Cardiac muscle cell (in vitro differentiated cells and primary cell): ENCODE measurements at places on chromosomes 16 and 17. TPM values are rescaled to one million over a fixed set of nuclear protein-coding genes. Genes with fewer than 3 reads are reported as not detected.

DNA sequence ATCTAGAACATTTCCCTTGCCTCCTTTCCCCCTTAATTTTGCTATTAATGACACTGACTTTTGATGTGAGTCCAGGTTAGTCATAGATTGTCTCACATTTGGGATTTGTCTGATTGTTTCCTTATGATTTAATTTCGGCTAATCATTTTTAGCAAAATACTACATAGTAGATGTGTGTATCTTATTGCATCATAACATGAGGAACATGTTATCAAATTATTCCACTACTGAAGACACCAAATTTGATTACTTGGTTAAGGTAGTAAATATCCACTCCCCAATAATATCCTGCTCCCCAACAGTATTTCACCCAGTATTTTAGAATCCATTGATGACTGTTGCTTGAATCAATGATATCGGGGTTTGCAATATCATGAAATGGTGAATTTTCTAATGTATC lies 2.7 kb downstream of the POLG2 start:
- no peak overlapping the region for H3K4me3 ChIP-seq
- no peaks in the 10 kb centered on the region for H3K27me3 ChIP-seq
- no peak overlapping the region for H3K27ac ChIP-seq
- H3K4me1 ChIP-seq: peaks cover 11% of the 10 kb centered on the region

DNA sequence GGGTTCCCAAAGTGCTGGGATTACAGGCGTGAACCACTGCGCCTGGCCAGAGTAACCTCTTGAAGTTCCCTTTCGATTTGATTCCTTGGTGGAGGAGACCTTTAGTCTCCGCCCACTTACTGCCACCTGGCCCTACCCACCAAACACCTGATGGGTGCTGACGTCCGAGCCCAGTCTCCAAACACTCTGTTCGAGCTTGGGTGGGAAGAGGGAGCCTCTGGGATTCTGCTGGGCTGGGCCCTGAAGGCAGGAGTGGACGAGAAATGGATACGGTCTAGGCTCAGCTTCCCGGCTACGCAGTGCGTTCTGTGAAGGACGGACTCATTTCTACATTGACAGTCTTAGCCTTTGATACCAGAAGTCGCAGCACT lies 870 bp upstream of the ITGA3 start:
- no peaks in the 10 kb centered on the region for H3K36me3 ChIP-seq
- H3K27me3 ChIP-seq: no peaks in the 10 kb centered on the region
- H3K4me3 ChIP-seq: peak overlapping the region; percentile 51
- peak; percentile 47 for DNase-seq

DNA sequence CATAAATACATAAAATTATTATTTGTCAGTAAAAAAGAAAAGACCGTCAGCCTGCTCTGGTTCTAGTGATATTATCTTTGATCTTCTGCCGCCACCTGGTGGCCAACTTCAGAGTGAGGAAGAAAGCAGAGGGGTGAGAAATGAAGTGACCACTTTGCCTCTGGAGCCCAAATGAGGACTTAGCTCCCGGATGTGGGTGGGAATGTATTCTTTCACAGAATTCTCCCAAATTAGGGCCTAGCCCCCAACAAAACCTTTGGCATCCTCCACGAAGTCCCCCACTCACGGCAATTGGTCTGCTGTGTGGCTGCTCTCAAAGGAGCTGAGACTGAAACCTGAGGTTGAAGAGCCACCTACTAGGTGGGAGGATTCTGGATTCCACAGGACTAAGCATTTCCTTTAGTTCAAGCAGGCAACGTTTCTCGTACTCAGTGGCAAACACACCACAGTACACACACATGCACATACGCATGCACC lies 4.9 kb upstream of the ZNF267 start:
- no peaks in the 10 kb centered on the region for H3K36me3 ChIP-seq
- no peaks in the 10 kb centered on the region for H3K27me3 ChIP-seq
- no peak overlapping the region for H3K27ac ChIP-seq
- peak; percentile 81 for DNase-seq
- no peak overlapping the region for H3K4me3 ChIP-seq

- no peak for DNase-seq
- H3K4me1 ChIP-seq: peaks cover 11% of the 10 kb centered on the region
- no peaks in the 10 kb centered on the region for H3K36me3 ChIP-seq
- H3K27me3 ChIP-seq: no peaks in the 10 kb centered on the region
- H3K27ac ChIP-seq: no peak overlapping the region
These were observed 33.3 kb downstream of the OR1D5 start for GRCh38 chr17:3030096-3030495.

DNA sequence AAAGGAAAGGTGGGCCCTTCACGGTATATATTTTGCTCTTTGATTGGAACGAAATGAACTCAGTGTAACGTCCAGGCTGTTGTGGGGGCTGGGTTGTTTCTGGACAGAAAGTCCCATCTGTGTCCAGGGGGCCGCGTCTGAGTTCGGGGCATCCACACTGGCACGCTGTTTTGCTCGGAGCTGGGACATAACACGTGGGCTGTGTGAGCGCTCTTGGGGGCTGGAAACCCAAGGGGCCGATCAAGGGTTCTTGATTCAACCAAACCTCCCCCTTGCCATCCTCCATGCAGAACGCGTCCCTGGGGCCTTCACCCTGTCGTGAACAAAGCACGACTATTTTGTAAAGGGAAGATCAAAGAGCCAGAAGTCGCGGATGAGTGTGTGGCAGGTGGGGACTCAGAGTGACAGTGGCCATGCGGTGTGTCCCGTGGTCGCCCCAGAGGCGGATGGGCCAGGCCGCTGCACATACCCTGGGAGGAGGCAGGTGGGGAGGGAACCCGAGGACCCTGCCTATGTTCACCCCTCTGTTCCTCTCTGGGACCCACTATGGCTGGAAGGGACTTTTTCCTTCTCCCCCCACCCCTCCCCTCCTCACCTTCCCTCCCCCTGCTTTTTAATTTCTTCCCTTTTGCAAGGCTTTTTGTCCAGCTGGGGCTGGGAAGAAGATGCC lies 387.2 kb downstream of the SEC14L1 start:
- no peaks in the 10 kb centered on the region for H3K4me1 ChIP-seq
- H3K4me3 ChIP-seq: peak overlapping the region; percentile 29
- no peaks in the 10 kb centered on the region for H3K27me3 ChIP-seq
- no peak overlapping the region for H3K27ac ChIP-seq
- H3K36me3 ChIP-seq: no peaks in the 10 kb centered on the region

DNA sequence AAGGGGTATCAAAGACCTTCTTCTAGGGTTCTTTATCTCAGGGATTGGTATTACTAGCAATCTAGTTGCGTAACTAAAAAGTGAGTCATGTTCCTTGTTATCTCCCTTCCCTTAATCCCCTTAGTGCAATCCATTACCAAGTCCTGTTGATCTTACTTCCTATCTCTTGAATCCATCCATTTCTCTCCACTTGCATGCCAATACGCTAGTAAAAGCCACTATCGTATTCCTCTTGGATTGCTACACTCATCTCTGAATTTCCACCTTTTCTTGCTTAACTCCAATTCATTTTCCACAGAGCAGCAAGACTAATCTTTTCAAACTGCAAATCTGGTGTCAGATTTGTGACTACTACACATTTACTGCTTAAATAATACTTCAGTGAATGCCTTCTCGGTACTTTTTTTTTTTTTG lies 1.8 kb upstream of the ADAT1 start:
- H3K27me3 ChIP-seq: no peaks in the 10 kb centered on the region
- peaks cover 23% of the 10 kb centered on the region for H3K36me3 ChIP-seq
- H3K4me1 ChIP-seq: peaks cover 9% of the 10 kb centered on the region
- H3K27ac ChIP-seq: no peak overlapping the region
- DNase-seq: peak; percentile 68

DNA sequence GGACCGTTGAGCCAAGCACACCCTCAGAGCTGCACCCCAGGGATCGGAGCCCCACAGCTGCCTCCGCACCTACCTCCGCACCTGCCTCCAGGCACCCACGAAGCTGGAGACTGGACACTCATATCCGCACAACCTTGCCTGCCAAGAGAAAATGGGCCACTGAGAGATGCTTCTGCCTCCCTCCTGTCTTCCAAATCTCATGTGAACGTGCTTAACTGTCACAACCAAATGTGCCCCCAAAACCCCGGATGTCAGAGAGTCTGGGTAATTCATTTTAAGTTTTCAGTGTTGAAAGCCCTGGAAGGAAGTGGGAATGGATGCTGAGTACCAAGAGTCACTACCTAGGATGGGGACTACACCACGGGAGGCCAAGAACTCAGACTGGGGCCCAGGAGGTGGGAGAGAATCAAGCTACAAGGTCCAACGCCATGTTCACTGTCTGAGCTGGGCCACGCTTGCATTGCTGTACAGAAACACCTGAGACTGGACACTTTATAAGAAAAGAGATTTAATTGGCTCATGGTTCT lies 49.5 kb upstream of the MEAK7 start:
- DNase-seq: no peak
- no peak overlapping the region for H3K4me3 ChIP-seq
- H3K27ac ChIP-seq: no peak overlapping the region
- H3K36me3 ChIP-seq: no peaks in the 10 kb centered on the region
- peaks cover 3% of the 10 kb centered on the region for H3K4me1 ChIP-seq

GRCh38 chr17:29401258-29401657 lies 11.1 kb downstream of the TAOK1 start:
- H3K27me3 ChIP-seq: no peaks in the 10 kb centered on the region
- peaks cover 7% of the 10 kb centered on the region for H3K36me3 ChIP-seq
- no peak overlapping the region for H3K4me3 ChIP-seq
- DNase-seq: no peak

DNA sequence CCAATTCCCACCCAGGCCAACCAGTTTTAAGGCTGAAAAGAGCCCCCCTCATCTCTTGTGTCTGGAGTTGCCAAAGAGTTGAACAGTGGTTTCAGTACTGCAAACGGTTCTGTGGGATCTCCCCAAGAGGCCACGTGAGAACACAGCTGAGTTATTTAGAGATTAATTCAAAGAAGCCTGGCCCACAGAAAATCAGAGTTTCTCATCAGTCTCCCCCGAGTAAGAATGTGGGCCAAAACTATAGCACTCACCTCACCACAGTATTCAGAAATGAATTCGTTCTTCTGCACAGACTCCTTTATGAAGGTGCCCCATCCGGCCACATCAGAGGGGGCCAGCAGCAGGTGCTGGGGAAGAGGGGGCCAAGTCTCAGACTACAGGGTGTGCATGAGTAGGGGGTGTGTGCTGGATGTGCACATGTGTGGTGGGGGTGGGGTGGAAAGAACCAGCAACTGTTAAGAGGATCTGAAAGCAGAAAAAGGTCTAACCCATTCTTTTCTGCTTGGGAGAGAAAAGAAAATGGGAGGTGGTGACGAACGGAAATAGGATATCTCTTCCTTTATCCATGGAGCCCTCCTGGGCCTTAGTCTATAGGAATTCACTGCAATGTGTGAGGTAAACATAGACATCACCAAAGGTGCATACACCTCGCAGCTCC lies 22.6 kb downstream of the CNTNAP1 start:
- H3K27me3 ChIP-seq: no peaks in the 10 kb centered on the region
- H3K36me3 ChIP-seq: peaks cover 45% of the 10 kb centered on the region
- no peak overlapping the region for H3K4me3 ChIP-seq

GRCh38 chr16:81627024-81627423 lies 152.1 kb upstream of the PLCG2 start:
- H3K4me1 ChIP-seq: peaks cover 22% of the 10 kb centered on the region
- peak overlapping the region; percentile 17 for H3K27ac ChIP-seq
- H3K4me3 ChIP-seq: no peak overlapping the region

DNA sequence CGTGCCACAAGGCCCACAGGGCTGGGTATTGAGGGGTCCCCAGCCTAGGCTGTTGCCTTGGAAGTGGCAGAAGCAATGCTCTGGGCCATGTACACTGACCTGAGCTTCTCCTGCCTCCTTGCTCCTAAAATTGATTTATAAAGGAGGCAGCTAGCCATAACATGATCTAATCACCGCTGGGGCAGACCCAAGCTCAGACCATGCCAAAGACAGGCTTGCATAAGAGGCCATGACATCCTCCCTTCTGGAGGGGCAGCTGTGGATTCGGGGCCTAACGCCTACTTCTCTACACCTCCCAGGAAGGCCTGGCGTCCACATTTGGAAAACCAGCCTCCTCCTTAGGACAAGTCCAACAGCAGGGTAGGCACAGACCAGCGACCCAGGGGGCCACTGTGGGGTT lies 12.3 kb downstream of the HSD11B2 start:
- no peaks in the 10 kb centered on the region for H3K4me1 ChIP-seq
- peaks cover 3% of the 10 kb centered on the region for H3K36me3 ChIP-seq
- H3K27ac ChIP-seq: no peak overlapping the region

GRCh38 chr16:13377143-13377542 lies 475.7 kb downstream of the SHISA9 start:
- H3K36me3 ChIP-seq: no peaks in the 10 kb centered on the region
- H3K27me3 ChIP-seq: no peaks in the 10 kb centered on the region
- no peak for DNase-seq
- no peak overlapping the region for H3K4me3 ChIP-seq
- H3K27ac ChIP-seq: no peak overlapping the region
- H3K4me1 ChIP-seq: no peaks in the 10 kb centered on the region

- DNase-seq: no peak
- no peaks in the 10 kb centered on the region for H3K36me3 ChIP-seq
- no peak overlapping the region for H3K27ac ChIP-seq
- no peak overlapping the region for H3K4me3 ChIP-seq
- no peaks in the 10 kb centered on the region for H3K27me3 ChIP-seq
These were observed 494.7 kb downstream of the WWOX start for GRCh38 chr16:78594191-78594590.

DNA sequence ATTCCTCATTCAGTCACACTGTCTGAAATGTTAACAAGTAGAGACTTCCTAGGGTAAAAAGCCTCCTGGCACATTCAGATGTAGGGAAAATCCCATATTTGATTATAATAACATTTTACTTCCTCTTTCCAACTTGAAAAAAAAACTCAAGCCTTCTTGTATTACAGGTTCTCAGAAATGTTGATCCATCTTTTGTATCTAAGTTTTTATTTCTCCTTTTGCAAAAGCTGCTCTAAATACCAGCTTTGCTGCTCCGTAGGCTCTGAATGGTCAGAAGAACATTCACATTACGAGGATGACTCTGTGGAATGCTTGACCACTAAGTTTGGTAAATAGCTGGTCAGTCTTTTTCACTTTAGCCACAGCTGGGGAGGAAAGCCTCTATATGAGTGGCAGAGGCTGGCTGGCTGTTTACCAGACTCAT lies 13.2 kb upstream of the HEATR6 start:
- DNase-seq: no peak
- no peaks in the 10 kb centered on the region for H3K27me3 ChIP-seq
- H3K4me1 ChIP-seq: no peaks in the 10 kb centered on the region
- H3K36me3 ChIP-seq: no peaks in the 10 kb centered on the region

DNA sequence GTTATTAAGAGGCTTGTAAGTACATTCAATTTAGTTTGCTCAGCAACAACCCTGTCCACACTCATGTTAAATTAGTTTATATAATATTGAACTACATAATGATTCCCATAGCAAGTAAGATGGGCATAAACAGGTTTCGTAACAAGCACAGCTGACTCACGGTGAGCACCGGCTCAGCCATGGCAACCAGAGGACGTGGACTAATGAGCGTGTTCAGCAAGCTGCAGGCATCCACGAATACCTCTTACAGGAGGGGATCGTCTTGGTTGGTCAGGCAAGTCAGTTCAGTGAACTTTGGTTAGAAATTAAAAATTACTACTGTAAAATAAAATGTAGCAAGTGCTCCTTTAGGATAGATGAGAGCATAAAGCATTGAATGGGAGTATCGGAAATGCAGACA lies 58.4 kb downstream of the ELAC2 start:
- no peaks in the 10 kb centered on the region for H3K27me3 ChIP-seq
- H3K36me3 ChIP-seq: peaks cover 6% of the 10 kb centered on the region
- H3K4me3 ChIP-seq: no peak overlapping the region
- no peak overlapping the region for H3K27ac ChIP-seq

The SLC25A19 gene
- 12.2 and 17.7 TPM in 2 replicates for polyA plus RNA-seq

The C17orf100 gene
- polyA plus RNA-seq: 7.1 and 8.2 TPM in 2 replicates

The CDH15 gene
- 0.78 and 1.4 TPM in 2 replicates for polyA plus RNA-seq

The ALOX12 gene
- 2.5 and 5.0 TPM in 2 replicates for polyA plus RNA-seq

The PPL gene
- 7.5 and 8.4 TPM in 2 replicates for polyA plus RNA-seq

The SLC52A1 gene
- 0.16 TPM in 1 of 2 replicates, not detected in the other for polyA plus RNA-seq

The MMP28 gene
- 0.84 and 0.94 TPM in 2 replicates for polyA plus RNA-seq

The CD300LF gene
- polyA plus RNA-seq: not detected in 2 replicates

The TPSD1 gene
- polyA plus RNA-seq: not detected in 2 replicates
